ENCODE measurements at places on chromosomes 16 and 17.

- DNase-seq: no peak
Observed at GRCh38 chr17:48973806-48974205, 5.4 kb upstream of the GIP start.

DNA sequence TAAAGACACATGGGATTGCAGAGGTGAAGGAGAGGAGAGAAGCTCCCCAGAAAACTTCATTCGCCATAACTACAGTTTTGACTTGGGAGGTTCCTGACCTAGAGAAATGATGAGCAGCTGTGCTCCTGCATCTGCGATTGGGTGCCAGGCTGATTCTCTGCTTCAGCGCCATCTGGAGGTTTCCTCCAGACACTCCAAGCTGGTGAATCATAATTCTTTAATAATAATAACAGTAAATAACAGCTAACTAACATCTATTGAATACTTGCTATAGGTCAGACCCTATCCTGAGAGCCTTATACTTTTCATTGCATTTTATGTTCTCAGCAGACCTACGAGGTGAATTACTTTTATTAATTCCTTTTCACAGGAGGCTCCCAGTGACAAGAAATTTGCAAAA, 575.8 kb downstream of the TOX3 start:
- DNase-seq: no peak

- no peak for DNase-seq
Observed at GRCh38 chr16:6964679-6965078, 368.0 kb upstream of the RBFOX1 start.

DNA sequence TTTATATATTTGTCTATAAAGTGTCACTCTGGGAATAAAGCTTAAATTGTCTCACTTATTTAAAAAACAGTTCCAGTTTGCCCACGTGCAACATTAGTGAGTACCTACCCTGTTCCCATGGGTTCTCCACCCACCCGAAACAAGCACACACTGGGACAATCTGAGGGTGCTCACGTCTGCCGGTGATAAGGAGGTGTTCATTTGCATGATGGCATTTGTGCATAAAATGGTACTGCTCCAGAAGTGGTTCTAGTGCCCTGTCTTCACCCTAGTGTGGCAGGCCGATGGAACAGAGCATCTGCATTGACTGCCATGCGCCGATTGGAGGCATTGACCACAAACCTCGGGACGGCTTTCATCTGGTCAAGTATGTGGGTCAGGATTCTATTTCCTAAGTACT, 35.6 kb upstream of the ENDOV start:
- DNase-seq: no peak

GRCh38 chr16:69590590-69590989, 24.8 kb downstream of the NFAT5 start:
- no peak for DNase-seq

DNA sequence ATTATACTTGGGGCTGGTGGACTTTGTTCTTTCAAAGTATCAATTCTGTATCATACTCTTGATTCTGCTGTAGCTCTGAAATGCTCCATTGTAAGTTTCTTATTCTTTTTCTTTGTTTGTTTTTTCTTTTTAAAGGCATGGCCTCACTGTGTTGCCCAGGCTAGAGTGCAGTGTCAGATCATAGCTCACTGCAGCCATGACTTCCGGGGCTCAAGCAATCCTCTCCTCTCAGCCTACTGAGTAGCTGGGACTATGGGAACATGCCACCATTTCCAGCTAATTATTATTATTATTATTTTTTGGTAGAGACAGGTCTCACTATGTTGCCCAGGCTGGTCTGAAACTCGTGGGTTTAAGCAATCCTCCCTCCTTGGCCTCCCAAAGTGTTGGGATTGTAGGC, 38.9 kb upstream of the METTL9 start:
- DNase-seq: no peak

DNA sequence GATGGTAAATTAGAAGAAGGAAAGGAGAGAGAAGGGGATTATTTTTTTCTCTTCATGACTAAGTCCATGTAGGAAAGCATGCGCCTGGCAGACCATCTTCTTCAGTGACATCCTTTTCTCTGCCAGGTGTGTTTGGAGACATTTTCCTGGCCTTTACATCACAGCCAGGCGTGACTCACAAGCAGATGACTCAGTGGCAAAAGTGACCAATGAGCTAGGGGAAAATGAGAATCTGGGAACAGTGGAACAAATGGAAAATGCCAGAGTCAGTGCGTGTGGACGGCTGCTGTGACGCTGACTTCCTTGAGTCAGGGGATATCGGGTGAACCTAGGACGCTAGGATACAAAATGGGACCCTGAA, 9.4 kb downstream of the KIAA0513 start:
- no peak for DNase-seq

DNA sequence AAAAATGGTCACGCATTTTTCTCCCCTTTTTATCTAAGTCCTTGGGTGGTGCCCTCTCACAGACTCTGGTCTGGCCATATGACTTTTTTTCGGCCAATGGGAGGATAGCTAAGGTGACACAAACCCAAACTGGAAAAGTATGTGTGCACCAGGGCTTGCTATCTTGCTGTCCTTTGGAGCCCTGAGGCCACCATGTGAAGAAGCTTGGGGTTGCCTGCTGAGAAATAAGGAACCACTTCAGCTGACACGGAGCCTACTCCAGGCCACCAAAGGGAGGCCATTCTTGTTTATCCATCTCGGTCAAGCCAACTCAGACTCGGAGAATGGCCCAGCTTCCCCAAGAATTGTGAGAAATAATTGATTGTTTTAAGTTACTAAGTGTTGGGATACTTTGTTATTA, 111.4 kb upstream of the ZFHX3 start:
- DNase-seq: no peak

GRCh38 chr16:49181791-49182518, 99.7 kb downstream of the CBLN1 start:
- DNase-seq: no peak

- DNase-seq: no peak
Observed at GRCh38 chr17:47763913-47764582, 31.0 kb downstream of the TBX21 start.

GRCh38 chr17:41071606-41072360, 6.1 kb upstream of the KRTAP2-4 start:
- no peak for DNase-seq

DNA sequence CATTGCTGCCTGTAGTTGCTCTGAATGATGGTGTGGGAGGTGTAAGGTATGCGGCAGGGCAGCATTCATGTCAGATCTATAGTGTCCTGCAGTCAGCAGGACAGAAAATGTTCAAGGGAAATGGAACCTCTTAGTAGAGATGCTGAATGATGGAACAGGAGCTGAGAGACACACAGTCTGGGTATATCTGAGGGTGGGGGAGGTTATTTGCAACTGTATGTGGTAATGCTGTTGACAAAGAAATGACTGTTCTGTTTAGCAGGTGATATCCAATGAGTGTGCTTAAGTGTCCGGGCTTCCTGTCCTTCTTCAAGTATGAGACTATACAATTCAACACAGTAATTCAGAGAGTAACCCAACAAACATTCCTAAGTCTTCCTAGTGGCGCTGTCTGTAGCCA, 46.6 kb downstream of the STH start:
- DNase-seq: no peak

- DNase-seq: no peak
Observed at GRCh38 chr16:83233153-83233552, 574.6 kb upstream of the HSBP1 start.

- DNase-seq: no peak
Observed at GRCh38 chr16:81486540-81487061, 42.0 kb downstream of the CMIP start.

DNA sequence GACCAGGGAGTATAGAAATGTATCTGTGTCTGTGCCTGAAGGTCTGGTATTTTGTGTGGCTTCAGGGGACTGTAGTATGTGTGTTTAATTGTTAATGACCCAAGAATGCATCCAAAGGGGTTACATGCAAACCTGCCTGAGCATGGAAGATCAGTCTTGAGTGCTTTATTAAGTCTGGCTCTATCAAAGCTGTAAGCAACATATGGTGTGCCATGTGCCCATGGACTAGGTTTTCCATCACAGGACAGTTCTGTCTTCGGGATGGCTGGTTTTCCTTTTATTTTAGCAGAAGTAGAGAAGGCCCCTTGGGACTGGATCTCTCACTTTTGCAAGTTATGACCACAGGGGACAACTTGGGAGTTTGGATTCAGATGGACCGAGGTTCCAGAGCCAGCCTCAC, 18.2 kb downstream of the RBFOX1 start:
- DNase-seq: no peak

DNA sequence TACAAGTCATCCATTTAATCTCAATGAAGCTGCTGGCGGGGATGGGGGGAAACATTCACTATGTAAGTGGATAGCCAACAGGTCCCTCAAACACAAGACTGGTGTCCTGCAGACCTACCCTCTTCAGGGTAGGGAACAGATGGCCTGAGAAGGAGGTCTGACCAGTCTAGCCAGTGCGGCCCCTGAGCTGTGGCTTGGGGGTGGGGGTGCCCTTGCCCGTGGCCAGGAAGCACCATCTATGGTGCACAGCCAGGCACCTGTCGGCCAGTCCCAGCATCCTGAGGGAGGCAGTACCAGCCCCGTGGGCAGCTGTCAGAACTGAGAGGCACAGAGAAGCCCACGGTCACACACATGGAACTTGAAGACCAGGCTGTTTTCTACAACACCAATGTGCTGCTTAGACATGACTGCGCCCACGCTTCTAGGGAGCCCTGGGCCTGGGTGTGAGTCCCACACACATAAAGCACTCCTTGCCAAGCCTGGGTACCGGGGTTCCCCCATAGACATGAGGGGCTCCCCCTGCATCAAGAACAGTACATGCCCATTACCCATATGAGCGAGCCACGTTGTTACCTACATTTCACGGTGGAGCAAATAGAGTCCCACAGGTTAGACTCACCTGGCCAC, 40.9 kb downstream of the RMI2 start:
- no peak for DNase-seq

DNA sequence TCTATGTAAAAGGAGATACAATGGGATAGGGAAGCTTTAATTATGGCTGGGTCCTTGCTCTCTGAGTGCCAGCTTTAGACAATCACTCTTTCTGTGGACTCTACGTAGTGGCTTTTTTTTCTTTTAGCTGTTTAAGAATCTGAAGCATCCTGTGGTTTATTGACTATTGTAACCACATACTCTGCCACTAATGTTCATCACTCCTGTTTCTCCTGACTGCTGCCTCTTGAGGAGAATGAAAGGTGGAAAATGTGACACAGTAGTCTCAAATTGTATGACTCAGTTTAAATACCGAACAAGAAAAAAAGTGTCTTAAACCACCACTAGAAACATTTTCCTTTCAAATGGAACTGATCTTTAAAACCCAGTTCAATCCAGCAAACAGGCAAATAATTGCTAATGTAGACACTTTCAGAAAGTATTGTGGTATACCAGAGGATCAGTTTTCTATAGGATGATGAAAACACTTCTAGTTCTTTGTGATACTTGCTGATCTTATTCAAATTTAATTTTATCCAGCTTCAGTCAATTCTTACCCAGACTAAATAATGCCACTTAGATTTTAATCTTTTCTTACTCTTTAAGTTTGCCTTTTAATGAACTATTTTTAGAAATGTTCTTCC, 302.7 kb upstream of the PMFBP1 start:
- DNase-seq: no peak

GRCh38 chr16:73058221-73058615, 10.3 kb upstream of the ZFHX3 start:
- no peak for DNase-seq

- DNase-seq: no peak
Observed at GRCh38 chr17:5563456-5563855, 20.9 kb downstream of the NLRP1 start.

DNA sequence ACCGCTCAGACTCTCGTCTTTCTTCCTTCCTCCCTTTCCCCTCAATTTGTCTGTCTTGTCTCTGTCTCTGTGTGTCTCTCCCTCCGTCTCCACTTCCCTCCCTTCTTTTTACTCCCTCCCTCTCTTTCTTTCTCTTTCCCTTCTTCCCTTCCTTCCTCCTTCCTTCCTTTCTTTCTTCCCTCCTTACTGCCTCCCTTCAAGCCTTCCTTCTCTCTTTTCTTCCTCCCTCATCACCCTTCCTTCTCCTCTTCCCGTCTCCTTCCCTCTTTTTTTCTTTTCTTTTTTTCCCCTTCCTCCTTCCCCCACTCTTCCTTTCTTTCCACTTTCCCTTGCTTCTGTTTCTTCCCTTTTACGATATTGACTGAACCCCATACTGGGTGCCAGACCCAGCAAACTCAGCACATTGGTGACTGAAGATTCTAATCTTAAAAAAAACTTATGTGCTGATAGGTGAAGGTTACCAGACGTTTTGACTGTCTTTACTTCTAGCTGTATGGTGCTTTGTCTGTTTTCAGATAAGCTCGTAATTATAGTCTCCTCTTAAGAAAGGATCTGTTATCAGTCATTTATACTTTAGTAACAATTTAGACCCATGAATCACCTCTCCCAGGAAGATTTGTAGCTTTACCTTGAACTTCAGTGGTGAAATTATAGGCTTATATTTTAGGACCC, 481 bp upstream of the BRD7 start:
- no peak for DNase-seq

- no peak for DNase-seq
Observed at GRCh38 chr17:12320286-12320685, 299.6 kb downstream of the MAP2K4 start.

GRCh38 chr16:15482748-15483298, 48.4 kb downstream of the BMERB1 start:
- no peak for DNase-seq
